ENCODE measurements at places on chromosomes 5 and 9.

- DNase-seq, result no peak
Observed at GRCh38 chr5:60891667-60892066, 47.6 kb upstream of the ELOVL7 start.

GRCh38 chr5:126168785-126169184, 254.4 kb upstream of the GRAMD2B start:
- no peak for DNase-seq

DNA sequence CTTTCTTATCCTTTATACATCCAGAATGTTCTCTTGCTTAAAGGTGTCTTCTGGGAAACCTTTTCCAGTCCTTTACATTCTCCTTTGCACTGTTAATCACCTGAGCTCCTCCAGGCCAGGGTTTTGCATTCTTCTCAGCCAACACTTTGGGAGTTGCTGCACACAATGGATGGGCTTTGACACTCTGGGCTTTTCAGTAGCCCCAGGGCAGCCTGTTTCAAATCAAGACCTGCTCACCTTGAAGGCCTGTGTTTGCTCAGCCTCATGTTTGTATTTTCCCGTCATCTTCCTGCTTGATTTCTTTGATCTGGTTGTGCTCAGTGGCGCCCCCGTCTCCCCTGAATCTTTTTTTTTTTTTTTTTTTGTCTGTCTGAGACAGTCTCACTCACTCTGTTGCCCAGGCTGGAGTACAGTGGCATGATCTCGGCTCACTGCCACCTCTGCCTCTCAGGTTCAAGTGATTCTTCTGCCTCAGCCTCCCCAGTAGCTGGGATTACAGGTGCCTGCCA, 41.0 kb downstream of the DMRT1 start:
- no peak for DNase-seq

DNA sequence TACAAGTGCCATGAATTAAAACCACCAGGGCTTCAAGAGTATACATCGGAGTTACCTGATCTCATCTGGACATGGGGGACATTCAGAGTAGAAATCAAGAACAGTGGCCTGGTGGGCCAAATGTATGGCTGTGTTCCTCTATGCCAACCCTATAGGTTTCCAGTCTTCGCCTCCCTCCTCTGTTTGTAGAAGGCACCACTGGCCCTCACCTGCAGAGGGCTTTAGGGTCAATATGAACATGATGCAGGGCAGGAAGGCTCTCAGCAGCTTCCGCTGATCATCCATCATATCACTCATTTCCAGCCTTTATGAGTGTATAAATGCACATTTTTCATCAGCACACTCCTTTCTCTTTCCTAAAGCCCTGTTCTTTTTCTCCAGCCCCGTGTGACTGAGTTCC, 555.5 kb upstream of the BRINP1 start:
- DNase-seq, result no peak

DNA sequence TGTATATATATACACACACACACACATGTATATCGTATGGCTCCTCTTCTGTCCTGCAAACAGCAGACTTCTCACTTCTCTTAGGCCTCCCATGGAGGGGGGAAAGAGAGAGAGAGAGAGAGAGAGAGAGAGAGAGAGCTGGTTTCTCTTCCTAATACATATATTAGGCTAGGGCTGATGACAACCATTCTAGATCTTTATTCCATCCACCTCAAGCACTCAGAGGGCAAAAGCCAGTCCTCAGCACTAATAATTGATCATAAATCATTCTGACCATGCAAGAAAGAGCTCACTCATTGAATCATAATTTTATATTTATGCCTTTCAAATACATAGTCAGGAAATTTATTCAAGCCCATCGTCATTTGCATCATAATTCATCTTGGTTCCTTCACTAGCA, 47.0 kb downstream of the CFAP90 start:
- DNase-seq, result no peak

GRCh38 chr9:113602126-113603047, 138.9 kb downstream of the RGS3 start:
- no peak for DNase-seq

- no peak for DNase-seq
Observed at GRCh38 chr9:98222885-98223691, 30.7 kb upstream of the CORO2A start.

DNA sequence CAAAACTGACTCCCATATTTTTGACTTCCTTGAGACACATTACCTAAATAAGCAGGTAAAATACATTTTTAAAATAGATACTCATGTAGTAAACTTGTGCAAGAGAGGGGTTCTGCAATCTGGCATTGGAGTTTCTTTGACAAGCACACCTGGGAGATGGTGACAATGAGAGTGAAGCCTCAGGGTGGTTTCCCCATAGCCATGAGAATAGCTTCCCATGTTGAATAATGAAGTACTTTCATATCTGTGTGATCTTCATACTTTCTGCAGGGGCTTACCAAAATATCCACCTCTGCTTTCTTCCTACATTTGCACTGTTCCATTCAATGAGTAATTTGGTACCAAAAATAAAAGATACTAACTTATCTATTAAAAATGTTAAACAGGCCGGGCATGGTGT, 44.7 kb upstream of the VCAN start:
- no peak for DNase-seq

GRCh38 chr5:15008921-15009320, 137.3 kb upstream of the ANKH start:
- DNase-seq, result no peak

- DNase-seq, result peak; percentile 41
Observed at GRCh38 chr5:35804841-35805240, 51.9 kb upstream of the IL7R start.

DNA sequence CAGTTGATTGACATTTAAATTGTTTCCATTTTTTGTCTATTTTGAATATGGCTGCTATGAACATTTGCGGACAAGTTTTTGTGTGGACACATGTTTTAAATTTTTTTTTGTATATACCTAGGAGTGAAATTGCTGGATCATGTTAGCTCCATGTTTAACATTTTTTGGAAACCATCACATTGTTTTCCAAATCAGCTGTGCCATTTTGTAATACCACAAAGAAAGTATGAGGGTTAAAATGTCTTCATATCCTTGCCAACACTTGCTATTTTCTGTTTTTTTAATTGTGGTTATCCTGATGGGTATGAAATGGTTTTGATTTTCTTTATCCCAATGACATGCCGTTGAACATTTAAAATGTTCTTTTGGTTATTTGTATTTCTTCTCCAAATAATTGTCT, 52.1 kb downstream of the CARTPT start:
- no peak for DNase-seq

DNA sequence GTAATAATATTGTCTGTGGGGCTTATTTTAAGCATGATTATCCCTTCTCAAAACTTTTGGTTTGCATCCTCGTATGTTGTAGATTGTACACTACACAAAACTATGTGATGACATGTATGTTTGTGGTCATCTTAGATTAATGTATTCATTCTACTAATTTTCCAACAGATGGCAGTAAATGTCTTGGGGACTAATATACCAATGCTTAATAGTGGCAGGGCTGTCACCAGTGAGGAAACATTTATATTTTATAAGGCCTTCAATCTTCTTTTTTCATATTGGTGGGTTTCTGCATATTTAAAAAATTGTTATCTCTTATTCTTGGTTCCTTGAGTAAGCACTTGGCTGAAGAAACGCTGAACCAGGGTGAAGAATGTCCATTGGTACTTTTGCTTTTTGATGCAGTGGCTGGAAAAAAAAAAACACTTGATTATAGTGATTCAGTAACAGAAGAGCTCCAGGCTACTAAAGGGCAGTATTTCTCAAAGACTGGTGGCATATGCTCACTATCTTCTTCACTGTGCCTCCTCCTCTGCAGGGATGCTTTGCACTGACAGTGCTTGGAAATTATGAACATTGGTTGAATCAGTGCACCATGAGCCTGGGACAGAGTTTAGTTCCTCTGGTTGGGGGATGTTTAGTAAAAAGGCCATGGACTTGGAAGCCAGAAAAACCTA, 530.3 kb downstream of the RASEF start:
- peak; percentile 33 for DNase-seq

- DNase-seq, result no peak
Observed at GRCh38 chr9:122379340-122379739, 8.5 kb downstream of the PTGS1 start.

Measured in NCI-H748 treated with DMSO at 0.1 percent for 48 hours (cell line).